ENCODE measurements at places on chromosomes 7 and 10.

DNA sequence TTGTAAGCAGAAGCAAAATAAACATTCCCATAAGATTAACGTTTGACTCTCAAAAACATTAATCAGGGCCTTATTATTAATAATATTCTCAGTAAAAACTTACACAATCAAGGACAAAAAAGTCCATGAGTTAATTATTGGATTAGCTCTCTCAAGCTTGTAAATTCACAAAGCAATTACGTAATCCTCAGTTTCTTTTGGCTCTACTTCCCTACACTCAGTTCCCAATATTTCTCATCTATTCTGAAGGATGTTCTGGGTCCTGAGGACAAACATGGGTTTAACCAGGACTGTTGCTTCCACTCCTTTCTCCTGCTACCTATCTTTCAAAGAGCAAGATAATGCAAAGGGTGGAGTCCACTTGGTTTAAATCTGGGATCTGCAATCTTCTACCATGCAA, 15.1 kb downstream of the FBXL13 start:
- DNase-seq, result no peak

DNA sequence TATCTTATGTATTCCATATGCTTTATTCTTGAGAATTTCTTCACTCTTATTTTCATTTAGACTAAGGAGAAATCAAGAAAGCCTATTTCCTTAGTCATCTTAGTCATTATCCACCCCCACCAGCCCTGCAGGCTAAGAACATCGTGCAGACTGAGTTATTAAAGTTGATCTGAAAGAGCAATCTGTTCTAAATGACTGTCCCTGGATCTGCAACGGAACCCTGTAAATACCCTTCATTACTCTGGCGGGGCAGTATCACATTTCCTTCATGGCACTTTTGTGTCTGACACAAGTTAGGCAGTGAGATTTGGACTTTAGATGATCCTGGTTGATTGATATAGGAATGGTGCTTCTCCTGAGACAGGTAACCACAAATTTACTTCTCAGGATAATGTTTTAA, 3.5 kb upstream of the MYPN start:
- DNase-seq, result no peak

DNA sequence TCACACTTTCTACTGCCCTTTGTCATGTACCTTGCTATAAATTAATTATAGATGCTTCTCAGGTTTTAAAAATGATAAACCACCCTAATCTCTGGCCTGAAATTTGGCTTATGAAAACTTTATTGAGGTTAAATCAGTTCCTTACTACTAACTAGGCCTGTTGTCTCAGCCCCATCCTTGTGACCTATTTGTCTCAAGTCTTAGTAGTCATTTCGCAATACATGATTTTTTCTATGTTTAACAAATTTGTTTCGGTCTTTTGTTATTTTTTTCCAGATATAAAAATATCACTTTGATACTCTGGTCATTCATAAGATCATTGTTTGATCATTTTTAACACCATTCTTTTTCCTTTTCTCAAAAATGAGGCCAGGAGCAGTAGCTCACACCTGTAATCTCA, 411.6 kb downstream of the GFRA1 start:
- DNase-seq, result no peak

DNA sequence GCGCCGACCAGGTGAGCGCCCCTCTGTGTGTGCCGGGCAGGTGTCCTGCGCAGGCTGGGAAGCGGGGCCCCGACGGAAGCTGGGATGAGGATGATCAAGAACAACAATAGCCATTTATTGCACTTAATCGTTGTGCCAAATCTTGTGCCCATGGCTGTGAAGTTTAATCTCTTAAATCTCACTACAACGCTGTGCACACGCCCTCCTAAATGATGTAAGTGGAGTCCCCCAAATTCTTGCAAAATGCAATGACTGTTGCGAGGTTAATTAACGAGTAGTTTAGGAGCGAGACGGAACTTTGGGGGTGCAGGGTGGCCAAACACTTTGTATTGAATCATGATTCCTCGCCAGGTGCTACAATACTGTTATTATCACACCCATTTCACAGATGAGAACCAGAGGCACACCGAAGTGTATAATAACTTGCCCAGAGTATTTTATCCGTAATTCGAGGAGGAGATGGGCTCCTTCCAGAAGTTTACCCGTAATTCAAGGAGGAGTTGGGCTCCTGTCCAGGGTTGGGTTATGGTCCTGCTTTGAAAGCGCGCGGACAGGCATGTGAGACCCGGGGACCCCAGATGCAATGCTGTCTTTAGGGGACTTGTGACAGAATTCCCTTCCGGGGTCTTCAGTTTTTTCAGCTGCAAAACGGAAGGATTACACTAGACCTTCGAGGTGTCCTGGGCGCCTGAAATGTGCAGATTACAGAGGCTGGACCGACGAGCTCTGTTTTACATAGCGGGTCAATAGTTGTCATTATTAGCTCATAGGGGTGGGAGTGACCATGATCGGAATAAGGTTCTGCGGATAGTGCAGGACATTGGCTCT, 1.0 kb downstream of the FFAR4 start:
- DNase-seq, result no peak

Data from bone marrow (tissue), 2 donors.